ENCODE measurements at places on chromosomes 4 and X. TPM values are rescaled to one million over a fixed set of nuclear protein-coding genes. Genes with fewer than 3 reads are reported as not detected.

ZNF711 gene
- polyA plus RNA-seq: 1.9 TPM

- H3K4me3 ChIP-seq: peak overlapping the region; percentile 86
- peaks cover 51% of the 10 kb centered on the region for H3K4me1 ChIP-seq
- no peak for DNase-seq
- H3K36me3 ChIP-seq: no peaks in the 10 kb centered on the region
- no peaks in the 10 kb centered on the region for H3K27me3 ChIP-seq
Observed at GRCh38 chr4:139453041-139453370, 915 bp upstream of the RAB33B start.

DNA sequence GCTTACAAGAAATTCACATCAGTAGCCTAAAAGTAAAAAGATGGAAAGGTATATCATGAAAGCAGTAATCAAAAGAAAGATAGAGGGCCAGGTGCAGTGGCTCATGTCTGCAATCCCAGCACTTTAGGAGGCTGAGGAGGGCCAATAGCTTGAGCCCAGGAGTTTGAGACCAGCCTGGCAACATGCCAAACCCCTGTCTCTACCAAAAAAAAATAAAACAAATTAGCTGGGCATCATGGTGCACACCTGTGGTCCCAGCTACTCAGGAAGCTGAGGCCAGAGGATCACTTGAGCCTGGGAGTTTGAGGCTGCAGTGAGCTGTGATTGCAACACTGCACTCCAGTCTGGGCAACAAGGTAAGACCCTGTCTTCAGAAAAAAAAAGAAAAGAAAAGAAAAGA, 55.5 kb downstream of the GSPT2 start:
- DNase-seq: no peak
- H3K27ac ChIP-seq: no peak overlapping the region
- no peaks in the 10 kb centered on the region for H3K36me3 ChIP-seq
- no peaks in the 10 kb centered on the region for H3K27me3 ChIP-seq
- H3K4me3 ChIP-seq: no peak overlapping the region
- peaks cover under 1% of the 10 kb centered on the region for H3K4me1 ChIP-seq

DNA sequence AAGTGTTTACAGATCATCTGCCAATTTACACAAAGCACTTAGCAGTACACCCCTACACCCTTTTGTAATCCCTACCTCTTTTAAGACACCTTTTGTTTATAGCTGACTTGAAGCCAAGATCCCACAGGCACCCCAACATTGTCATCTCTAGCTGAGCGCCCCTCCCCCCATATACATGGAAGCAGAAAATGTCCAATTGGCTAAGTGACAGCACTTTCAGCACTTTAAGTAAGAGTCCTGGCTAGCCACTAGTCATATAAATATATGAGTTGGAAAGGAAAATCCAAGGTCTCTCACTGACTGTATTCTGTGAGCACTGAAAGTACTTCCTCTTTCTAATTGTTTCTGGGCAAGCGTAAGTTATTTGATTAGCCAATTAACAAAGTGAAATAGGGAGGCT, 108.2 kb downstream of the NSUN7 start:
- H3K4me3 ChIP-seq: no peak overlapping the region
- H3K36me3 ChIP-seq: no peaks in the 10 kb centered on the region
- H3K27me3 ChIP-seq: peaks cover 22% of the 10 kb centered on the region
- peaks cover 26% of the 10 kb centered on the region for H3K4me1 ChIP-seq
